Testis (tissue), 5 donors: ENCODE measurements at places on chromosomes 13 and 19.

DNA sequence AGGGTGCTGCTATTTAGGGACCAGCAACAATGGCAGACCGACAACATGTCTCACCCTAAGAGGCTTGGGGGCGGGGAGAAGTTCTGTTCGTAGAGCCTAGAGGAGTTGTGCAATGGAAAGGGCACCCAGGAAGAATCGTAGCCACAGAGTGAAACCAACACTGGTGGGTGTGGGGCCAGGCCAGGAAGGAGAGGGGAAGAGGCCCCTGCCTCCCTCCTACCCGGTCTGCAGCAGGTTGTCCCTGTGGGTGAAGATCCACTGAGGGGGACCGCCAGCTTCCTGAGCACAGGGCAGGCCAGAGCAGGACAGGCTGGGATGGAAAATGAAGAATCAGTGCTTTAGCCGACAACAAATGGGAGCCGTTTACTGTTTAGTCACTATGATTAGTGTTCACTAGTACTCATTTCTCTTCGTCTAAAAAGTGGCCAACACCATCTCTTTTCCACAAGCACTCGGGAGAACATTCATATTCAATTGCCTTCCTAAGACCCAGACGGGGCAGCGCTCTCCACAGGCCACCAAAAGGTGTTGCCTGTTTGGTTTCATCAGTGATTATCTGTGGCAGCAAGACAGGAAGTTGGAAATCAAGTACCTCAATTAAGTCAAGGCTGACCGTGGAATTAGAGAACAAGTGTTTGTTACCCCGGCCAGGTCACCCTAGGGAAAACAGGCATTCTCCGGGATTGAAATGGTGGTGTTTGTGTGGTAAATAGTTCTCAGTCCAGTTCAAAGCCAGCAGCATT is 1.1 kb upstream of the ATP11A start:
- DNase-seq, result no peak

DNA sequence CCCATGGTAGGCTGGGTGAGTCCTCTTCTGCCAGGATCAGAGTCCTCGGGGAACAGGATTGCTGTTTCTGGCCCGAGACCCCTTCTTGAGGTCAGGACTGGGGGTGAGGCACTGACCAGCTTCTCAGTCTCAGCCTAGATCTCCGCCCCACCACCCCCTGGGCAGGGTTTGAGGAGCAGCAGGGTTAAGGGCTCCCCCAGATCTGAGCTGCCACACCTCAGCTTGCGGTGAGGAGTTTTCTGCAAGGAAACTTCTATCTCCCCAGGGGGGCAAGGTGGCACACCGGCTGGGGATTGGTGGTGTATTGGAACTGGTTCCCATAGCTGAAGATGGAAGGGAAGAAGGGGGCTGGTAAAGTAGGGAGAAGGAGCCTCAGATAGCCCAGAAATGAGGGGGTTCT is 19.5 kb downstream of the CHST8 start:
- no peak for DNase-seq

DNA sequence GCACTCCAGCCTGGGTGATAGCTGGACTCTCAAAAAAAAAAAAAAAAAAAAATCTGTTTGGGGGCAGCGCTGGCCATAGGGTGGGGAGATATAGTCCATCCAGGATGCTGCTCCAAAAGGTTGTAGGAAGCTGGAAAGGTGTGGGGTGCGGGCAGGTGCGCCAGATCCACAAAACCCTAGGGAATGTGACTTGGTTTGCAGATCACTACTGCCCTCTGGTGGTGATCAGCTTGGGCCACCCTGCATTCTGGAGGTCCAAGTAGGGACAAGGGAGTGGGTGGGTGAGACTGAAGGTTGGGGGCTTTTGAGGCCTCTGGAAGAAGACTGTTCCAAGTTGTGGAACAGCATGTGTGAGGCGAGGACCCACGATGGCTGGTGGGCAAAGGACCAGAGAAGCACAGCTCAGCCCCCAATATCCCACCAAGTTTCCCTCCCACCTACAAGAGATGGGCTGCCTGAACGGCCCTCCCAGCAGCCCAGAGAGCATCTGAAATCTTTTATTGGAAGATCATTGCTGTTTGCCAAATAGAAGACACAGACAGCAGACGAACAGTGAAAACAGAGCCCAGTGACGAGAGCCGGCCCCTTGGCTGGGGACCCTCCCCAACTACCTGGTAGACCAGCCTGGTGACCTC is 10.4 kb upstream of the TYK2 start:
- peak; percentile 82 for DNase-seq

GRCh38 chr19:2455851-2456570 is 748 bp downstream of the LMNB2 start:
- DNase-seq, result peak; percentile 31

- peak; percentile 56 for DNase-seq
These were observed at the start of gene PCDH8 for GRCh38 chr13:52848455-52849195. TSS of gene PCDH8 (minus strand) at chr13:52848640. CDS start at chr13:52848436, 204 bp downstream.

- no peak for DNase-seq
These were observed 14.6 kb downstream of the C19orf12 start for GRCh38 chr19:29700498-29700897.

- DNase-seq, result no peak
These were observed 1556.8 kb upstream of the MIR17HG start for GRCh38 chr13:89790696-89791095.

- DNase-seq, result no peak
These were observed 159.6 kb upstream of the ATXN8OS start for GRCh38 chr13:69948016-69948415.

GRCh38 chr19:50025794-50026549 is at the start of gene ZNF473:
TSS of gene ZNF473 (plus strand) at chr19:50026005. CDS start at chr19:50031083, 5,078 bp downstream.
- DNase-seq, result peak; percentile 97

GRCh38 chr13:40464337-40465014 is 202.0 kb downstream of the FOXO1 start:
- DNase-seq, result no peak

- no peak for DNase-seq
These were observed 8.9 kb downstream of the SARS2 start for GRCh38 chr19:38921420-38922274.
